ENCODE measurements at places on chromosomes 4 and X.
A peak's percentile ranks its signal among the peaks of the same experiment; 100 is the strongest.

DNA sequence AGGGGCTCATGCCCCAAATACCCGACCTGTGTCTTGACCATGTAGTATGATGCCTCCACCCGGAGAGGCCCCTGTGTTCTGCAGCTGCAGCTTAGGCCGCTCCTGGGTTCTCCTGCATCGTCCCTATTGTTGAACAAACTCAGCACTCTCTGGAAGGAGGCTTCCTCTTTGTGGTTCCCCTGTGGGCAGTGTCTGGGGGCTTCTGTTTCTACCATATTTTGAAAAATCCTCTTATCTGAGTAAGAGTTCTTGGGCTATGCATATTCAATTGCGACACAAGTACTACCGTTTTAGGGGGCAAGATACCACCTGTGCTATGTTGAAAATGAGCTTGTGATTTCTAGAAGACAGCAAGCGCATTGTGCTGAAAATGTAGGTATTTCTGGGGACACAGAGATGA, 276.6 kb downstream of the DHRSX start:
- DNase-seq = no peak

DNA sequence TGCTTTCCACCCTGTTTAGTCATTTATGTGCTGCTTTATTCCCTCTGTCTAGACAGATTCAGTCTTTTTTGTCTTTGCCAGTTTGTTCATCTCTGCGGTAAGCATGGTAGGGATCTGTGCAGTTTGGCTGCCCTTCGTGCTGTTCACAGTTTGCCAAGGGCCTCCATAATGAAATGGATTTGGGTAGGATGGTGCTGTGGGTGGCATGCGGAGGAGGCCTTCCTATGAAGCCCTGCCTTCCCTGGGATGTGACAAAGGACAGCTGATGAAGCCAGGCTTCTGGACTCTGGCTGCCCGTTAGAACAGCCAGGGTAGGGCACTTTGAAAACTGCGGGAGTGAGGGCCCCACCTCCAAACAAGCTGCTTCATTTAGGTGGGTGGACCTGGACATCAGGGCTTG, 47.4 kb downstream of the PTTG2 start:
- no peak for DNase-seq

DNA sequence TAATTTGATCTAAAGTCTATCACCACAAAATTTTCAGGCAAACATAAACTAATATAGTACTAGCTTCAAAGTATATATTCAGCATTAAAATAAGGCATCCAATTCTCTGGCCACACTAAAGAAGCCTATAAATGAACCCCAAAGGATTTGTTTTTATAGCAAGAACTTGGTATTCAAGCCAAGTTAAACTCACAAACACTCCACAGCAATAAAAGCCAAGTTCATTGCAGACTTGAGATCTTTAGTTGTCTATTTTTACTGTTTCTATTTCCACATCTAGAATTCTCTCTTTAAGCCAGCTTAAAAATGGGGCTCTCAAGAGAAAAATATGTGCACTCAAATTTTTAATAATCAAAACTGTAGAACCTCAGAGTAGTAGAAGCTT, 51.1 kb downstream of the WDFY3 start:
- DNase-seq = no peak

DNA sequence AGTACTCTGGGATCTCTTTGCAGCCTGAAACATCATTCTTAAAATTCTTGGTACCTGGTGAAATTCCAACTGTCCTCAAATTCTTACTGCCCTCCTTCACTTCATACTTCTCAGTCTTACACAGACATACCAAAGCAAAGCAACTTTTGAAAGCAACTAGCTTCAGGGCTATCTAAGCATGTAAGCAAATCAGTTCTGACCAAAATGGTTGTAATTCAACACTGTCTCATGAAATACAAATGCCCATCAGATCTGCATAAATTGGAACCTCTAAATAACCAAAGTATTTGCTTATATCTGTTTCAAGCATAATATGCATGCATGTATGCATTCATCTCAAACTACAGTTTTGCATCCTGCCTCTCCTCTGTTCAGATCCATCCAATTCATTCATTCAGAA, 308.1 kb upstream of the PPARGC1A start:
- DNase-seq = no peak

- peak; percentile 67 for DNase-seq
These were observed 39.2 kb downstream of the SGMS2 start for GRCh38 chr4:107863850-107864371.

GRCh38 chrX:46628460-46629371, 55.2 kb downstream of the CHST7 start:
- DNase-seq = no peak

DNA sequence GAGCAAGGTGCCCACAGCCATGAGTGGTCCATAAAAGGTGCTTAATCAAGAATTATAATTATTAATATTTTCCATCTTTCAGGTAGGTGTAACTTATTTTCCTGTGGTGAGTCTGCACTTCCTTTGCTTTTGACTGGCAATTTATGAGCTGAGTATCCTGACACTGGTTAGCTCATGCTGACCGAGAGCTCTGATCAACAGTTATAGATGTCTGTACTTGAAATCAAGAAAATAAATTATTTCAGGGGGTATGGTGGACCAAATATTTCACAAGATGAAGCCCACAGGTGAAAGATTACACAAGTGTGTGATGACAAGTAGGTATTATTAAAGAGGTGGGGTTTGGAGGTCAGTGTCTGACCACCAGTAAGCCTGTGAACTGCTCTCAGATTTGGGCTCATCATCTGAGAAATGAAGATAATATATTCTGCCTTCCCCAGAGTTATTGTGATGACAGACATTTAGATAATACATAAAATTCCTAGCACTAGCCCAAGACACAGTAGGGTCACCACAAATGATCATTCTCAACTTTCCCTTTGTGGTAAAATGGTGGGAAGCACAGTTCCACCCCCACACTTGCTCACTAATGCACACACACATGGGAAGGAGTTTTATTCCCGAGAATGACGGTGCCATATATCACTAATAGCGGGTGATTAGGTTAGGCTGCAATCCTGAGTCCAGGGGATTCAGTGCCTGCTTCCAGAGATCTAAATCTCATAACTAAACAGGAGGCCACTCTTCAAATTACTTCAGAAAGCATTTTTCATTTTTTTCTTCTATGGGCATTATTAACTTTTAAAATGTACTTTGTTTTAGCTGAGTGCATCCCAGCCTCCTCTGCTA, 34.0 kb upstream of the PACRGL start:
- DNase-seq = no peak

GRCh38 chr4:70714079-70714887, 7.5 kb upstream of the RUFY3 start:
- DNase-seq = no peak

- DNase-seq = peak; percentile 2
These were observed 156.4 kb upstream of the BOD1L1 start for GRCh38 chr4:13783800-13784411.

GRCh38 chrX:10043386-10043785, 76.2 kb downstream of the CLDN34 start:
- no peak for DNase-seq

DNA sequence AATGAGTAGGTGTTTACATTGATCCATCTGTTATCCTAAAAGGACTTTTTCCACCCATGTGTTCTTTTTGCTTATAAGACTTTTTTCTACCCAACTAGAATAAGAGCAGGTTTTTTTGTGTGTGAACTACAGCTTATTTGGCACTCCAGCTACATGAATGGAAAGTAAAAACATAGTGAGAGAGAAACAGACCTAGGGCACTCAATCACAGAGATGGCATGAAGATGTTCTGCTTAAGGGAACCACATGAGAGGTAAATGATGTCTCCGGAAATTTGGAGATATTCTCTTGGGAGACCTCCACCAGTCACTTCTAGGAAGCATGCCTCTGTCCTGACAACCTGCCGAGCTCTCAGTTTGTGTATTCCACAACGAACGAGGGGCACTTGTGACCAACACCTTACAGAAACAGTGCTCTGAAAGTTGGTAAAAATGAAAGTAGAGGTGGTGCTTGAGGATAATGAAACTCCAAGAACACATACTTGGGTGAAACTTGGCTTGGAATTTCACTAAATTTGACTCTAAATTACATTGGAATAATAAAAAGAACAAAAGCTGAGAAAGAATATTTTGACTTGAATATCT, 788.4 kb upstream of the GALNTL6 start:
- no peak for DNase-seq

GRCh38 chrX:68842781-68843581, 14.2 kb downstream of the EFNB1 start:
- no peak for DNase-seq

- no peak for DNase-seq
These were observed 10.4 kb downstream of the CASK start for GRCh38 chrX:41912923-41913322.

DNA sequence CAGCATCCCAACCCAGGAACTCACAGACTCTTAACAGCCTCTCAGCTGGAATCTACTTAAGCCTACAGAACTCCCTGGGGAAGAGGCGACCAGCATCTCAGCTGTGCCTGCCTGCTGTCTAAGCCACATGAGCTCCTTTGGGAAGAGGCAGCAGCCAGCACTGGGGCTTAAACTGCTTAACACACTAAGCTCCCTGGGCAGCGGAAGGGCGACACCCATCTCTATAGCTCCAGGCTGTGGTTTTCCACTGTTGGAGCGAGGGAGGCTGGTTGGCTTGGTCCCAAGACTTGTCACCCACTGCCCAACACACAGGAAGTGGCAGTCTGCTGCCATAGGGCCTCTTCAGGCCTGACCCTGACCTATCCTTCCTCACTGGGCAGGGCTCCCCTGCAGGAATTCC, 1544.1 kb upstream of the ADGRL3 start:
- no peak for DNase-seq

- no peak for DNase-seq
These were observed 20.1 kb upstream of the SASH3 start for GRCh38 chrX:129759576-129760061.

- no peak for DNase-seq
These were observed 5.8 kb upstream of the CDK16 start for GRCh38 chrX:47212381-47213293.

- no peak for DNase-seq
These were observed 5.5 kb downstream of the PPP2R2C start for GRCh38 chr4:6466756-6467381.

DNA sequence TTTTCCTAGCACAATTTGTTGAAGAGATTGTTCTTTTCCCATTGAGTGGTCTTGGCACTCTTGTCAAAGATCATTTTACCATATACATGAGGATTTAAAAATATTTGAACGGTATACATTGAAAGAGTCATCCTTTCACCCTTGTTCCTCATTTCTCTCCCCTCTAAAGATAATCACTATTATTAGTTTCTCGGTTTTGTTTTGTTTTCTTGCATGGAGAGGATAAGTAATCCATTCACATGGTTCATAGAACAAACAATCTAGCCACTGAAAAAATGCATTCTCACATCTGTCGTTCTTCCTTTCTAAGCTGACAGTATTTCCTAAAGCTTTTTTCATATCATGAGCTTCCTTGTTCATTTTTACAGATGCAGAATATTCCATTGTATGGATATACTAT, 39.2 kb upstream of the MSMO1 start:
- DNase-seq = no peak

DNA sequence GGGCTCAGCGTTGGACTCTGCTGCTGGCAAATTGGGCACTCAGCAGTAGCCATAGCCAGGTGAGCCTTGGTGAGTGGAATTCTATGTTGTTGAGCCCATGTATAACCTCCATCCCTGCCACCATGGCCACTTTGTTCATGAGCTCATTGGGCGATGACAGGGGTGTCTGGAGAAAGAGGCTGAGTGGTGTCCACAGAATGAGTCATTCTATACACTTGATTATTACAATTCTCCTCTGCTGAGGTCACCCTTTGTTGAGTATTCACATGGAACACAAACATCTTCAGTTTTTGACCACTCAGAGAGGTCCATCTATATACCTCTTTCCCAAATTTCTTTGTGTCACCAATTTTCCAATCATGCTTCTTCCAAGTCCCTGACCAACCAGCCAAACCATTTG, 1341.7 kb downstream of the PCDH7 start:
- DNase-seq = no peak

- no peak for DNase-seq
These were observed 83.4 kb upstream of the COX18 start for GRCh38 chr4:73152893-73153292.

- no peak for DNase-seq
These were observed 37.3 kb upstream of the PRSS12 start for GRCh38 chr4:118390121-118390520.

DNA sequence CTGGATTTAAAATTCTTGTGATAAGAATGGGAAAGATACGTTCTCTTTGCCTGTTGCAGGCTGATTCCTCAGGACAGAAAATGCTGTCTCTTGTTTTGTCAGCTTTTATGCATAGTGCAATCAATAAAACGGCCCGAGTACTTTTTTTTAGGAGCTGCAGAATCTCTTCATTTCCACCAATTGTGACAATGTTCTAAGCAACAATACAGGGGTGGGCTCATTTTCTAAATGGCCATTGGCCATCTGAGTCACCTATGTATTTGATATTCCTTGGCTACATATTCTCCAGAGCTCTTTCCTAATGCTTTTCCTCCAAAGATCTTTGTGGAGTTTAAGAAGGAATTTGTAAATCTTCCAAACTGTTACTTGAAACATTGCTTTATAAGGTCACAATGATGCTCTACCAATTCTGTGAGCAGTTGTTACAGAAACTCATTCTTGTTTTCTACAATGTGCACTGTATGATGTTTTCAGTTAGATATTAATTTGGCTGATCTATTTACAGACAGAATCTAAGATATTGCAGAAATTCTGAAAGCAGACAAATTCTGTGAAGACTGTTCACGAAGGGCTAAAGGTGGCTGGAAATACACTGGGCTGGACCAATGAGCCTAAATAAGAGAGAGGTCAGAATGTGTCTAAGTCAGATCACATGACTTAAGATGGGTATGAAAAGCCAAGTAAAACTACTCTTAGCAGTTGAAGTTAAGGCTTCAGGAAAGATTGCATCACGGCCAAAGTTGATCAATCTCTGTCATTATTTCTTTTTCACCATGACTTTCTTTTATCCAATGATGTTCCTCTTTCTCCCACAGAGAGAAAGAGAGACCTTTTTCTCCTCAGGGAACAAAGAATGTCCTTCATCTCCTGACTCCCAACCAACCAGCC, 33.4 kb downstream of the TAPT1 start:
- no peak for DNase-seq
